RPMI7951 (cell line): ENCODE measurements at places on chromosomes 1 and 21.
A peak's percentile ranks its signal among the peaks of the same experiment; 100 is the strongest.

- DNase-seq, result peak; percentile 70
These were observed 23.3 kb upstream of the C1orf105 start for GRCh38 chr1:172397221-172397620.

DNA sequence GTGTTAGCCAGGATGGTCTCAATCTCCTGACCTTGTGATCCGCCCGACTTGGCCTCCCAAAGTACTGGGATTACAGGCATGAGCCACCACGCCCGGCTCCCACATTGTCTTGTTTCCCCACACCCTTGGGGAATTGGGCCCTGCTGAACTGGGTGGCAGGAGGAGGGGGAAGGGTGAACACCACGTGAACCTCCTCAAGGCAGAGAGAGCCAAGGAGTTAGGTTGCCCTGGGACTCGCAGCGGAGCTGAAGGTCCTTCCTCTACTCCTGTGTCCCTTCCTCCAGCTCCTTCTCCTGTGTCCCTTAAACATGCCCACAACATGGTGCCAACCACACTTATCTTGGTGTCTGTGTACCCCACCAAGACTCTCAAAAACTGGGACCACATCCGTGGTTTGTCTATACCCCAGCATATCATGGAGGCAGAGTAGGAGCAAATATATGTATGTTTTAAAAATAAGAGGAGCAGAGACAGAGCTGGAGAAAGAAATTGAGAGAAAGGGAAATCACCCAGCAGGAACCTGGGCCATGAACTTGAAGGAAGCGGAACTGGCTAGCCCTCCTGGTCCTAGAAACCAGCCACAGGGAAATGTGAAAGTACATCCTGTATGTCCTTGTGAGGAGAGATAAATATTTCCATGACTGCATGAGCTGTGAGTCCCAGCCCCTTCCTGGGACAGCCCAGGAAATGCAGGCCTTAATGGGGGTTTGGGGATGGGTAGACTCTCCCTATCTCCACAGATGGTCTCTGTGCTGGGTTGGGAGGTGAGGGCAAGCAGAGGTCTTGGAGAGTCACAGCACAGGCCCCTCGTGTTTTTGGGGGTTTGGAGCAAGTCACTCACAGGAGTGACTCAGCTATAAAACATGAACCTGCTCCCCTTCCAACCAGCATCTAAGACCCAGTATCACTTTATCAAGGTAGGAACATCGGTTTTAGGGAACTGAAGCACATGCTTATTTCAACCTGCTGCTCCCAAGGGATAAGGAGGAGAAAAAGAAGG, 9.4 kb upstream of the TAL1 start:
- DNase-seq, result no peak

DNA sequence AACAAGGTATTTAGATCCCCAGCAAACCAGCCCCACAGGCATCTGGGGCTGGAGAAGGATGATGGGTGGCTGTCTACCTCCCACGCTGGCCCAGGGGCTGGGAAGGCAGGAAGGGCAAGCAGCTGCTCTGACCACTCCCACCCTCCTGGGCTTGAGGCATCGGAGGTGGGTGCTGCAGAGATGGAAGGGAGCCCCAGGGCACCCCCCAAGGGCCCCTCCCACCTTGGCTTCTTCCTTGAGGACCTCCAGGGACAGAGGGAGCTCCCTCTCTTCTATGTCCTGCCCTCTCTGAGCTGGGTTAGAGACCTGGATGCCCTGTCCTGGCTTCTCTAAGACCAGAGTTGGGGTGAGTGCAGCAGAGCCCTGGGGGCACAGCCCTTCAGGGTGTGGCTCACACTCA, 3.1 kb downstream of the CD52 start:
- no peak for DNase-seq

DNA sequence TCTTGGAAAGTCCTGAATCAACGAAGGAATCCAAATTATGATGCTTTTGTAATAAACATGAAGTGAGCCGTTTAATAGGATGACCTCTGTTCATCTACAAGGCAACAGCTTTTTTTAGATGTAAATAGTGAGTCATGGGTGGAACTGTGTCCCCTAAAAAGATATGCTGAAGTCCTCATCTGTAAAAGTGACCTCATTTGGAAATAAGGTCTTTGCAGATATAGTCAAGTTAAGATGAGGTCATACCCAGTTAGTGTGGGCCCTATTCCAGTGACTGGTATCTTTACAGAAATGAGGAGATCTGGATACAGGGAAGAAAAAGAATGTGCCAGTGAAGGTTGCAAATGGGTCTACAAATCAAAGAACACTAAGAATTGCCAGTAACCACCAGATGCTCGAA, 1287.3 kb upstream of the ADGRL4 start:
- DNase-seq, result no peak

DNA sequence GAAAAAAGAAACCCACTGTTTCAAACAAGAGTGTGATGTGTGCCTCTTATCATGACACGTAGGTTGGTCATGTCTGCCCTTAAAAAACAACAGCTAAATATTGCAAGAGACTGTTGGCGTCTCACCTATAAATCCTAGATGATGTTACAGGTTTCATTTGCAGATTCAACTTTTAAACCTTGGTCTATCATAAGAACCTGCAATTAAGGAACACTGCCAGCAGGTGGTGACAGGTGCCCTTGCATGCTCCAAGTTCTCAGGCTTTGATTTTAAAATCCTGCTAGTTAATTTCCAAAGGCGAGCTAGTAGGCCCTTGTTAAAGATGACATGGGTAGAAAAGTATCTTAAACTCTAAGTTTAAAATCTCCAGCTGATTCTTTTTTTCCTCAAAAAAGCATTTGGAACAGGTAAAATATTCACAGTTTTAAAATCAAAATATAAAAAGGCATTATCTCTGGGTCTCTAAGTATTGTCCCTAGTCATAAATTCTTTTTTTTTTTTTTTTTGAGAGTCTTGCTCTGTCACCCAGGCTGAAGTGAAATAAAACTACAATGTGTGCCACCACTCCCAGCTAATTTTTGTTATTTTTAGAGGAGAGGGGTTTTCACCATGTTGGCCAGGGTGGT, 39.1 kb downstream of the CLSTN1 start:
- peak; percentile 45 for DNase-seq
